ENCODE measurements at places on chromosomes 1 and 21.
A peak's percentile ranks its signal among the peaks of the same experiment; 100 is the strongest.

DNA sequence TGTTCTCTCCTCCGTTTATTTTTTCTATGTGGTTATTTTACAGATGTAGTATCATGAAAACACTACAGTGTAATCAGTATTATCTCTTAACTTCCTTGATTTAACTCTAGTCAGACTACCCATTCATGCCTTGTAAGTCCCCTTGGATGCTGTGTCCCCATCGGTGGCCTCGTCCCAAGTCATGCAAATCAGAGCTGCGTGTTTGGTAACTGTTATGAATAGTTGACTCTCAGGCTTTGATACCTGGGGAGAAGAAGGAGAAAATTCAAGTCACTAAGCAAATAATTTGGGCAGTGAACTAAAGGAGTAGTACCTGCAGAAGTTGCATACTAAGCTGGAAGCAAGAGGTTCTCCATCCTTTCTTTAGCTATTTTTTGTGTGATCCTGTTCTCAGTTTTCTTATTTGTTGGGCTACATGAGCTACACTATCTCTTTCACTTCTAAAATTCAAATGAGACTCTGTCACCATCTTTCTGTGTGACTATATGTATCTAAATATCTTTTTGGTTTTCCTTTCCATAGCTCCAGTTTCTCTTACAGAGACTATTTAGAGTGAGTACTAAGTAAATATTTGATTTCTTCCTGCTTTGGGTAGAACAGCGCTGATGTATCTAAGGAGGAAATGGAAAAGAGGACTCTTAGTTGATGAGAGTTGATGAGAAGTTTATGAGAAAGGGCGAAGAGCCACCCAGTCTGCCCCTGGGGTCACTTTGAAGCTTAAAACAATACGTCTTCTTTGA is 50.9 kb downstream of the VANGL2 start:
- no peak for DNase-seq

- no peak for DNase-seq
Observed at GRCh38 chr1:1035291-1035943, 15.5 kb downstream of the AGRN start.

DNA sequence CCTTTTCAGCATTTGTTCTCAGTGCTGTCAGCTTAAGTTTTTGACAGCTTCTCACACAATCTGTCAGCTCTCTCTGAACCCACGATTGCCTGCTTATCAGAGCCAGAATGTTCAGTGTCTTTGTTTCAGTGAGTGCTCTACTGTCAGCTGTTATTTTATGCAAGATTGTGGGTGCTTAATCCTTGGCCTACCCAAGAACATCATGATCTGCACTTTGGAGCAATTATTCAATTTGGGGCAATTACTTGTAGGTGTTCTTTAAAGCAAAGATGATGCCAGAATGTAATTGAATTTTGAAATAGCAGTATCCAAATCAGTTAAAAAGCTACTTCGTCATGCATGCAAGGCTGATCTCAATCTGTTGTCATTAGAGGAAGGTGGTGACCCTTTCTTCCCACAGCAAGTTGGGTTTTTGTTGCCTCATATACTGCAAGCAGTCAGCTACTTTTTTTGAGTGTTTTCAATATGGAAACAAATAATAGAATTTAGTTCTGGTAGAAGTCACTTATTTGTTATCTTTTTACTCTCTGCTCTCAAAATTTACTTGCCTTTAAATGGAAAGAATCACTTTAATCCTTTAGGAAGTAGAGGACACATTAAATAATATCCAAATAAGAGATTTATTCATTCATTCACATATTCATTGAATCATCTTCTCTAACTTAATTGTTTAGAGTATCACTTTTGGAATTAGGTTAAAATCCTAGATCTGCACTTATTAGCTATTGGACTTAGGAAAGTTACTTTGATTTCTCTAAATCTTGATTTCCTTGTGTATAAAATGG is 253.5 kb upstream of the CACYBP start:
- no peak for DNase-seq

DNA sequence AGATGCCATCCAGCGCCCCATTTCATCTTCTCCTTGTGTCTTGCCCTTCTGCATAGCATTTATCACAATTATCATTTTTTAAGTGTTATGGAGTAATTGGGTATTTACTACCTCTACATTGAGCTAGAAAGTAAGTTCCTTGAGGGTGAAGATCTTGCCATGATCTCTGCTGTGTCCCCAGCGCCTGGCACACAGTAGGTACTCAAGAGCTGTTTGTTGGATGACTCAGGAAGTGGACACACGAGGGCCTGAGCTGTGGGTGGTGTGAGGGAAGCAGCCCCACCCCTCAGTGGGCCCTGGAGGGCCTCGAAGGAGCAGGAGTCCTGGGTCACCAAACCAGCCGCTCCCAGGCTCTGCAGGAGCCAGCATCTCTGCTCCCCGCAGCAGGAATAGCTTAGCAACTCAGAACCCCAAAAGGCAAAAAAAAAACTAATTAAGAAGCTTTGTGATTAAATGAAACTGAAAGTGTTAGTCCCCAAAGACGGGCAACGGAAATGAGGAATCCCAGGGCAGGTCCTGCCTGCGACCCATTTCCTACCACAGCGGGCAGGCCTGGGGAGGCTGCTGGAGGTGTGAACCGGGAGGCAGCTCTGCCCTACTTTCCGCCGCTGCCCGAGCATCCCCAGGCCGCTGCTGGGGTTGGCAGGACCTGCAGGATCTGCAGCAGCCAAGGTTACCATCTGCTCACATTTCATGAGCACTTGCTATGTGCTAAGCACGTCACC is 87.7 kb downstream of the LACTBL1 start:
- no peak for DNase-seq

DNA sequence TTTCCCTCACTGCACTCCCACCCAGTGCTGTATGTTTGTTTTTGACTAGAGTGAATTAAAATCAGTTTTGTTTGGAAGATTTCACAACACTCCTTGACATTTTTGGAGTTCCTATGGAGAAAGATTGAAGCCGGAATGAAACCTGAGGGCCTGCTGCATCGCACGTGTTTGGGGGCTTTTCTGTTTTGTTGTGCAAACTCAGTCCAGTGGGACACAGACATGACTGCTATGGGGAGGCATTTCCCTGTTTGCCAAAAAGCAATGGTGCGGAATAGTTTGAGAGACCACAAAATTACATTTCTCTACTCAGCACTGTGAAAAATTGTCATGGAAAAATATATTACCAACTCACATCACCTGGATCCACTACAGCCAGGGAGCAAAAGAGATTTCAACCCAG is 43.8 kb upstream of the KCNE2 start:
- DNase-seq = no peak

GRCh38 chr21:36810443-36810842 is 111.5 kb downstream of the SIM2 start:
- no peak for DNase-seq

GRCh38 chr1:7046314-7046713 is 261.1 kb downstream of the CAMTA1 start:
- peak; percentile 76 for DNase-seq

DNA sequence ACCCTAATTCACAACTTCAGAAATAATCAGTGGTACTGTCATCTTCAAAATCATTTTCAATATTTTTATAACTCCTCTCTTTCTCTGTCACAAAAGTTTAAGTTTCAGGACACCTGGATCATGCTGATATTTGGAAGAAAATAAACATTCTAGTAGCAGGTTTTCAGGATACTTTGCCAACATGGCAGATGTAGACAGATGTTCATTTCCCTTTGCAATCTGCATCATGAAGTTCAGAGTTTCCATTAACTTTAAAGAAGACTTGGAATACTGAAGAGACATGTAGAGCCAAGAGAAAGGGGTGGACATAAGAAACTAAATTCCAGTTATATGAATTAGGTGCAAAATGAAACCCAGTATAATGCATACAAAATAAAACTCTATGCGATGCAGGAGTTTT is 218.1 kb downstream of the USH2A start:
- DNase-seq = no peak

DNA sequence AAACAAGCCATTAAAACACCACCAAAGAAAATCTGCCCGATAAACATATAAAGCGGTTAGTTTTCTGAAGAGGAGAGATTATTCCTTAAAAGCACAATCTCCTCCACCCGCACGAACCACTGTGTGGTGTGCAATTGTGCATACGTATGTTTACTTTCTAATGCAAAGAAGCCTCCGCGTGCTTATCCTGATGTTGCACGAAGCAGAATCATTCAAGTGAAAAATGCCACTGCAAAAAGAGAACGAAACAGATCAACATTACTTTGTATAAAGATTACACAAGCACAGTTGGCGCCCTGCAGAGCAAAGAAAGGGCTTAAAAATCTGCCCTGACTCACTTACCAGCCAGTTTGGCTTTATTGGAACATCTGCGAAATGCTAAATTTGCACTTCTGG is 166.8 kb downstream of the ZNF281 start:
- DNase-seq = no peak

- DNase-seq = no peak
Observed at GRCh38 chr21:33019885-33020557, 5.7 kb upstream of the OLIG2 start.

DNA sequence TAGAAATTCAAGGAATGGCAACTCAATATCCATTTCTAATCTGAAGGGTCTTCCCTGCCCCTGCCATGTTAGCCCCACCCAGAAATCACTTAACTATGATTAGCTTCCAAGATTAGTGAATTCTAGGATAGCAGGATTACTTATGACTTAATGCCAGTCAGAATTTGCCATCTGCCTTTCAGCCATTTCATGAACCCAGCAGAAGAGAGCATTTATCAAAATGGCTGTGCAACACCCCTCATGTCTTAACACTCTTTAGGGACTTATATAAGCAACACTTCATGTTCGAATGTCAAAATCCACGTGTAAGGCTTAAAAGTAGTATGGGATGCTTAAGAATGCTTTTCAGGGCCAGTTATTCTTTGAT is 288.5 kb downstream of the NFIA start:
- no peak for DNase-seq

- DNase-seq = no peak
Observed at GRCh38 chr1:233282582-233282886, 13.0 kb downstream of the PCNX2 start.

DNA sequence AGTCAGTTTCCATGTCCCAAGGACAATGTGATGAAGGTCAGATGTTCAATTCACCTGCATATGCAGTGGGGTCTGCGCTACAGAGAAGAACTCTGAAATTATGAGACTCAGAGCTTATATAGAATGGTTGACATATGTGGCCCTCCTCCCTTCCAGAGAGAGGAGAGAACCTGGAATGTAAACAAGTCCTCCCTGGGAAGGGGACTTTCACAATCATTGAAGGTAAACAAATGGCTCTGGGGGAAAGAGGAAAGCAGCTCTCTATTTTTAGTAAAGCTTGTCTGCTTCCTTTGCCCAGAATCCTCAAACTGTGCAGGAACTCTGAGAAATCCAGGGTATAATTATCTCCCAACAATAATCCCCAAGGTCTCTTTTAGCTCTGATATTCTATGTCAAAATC is 9.8 kb downstream of the OVGP1 start:
- DNase-seq = no peak

DNA sequence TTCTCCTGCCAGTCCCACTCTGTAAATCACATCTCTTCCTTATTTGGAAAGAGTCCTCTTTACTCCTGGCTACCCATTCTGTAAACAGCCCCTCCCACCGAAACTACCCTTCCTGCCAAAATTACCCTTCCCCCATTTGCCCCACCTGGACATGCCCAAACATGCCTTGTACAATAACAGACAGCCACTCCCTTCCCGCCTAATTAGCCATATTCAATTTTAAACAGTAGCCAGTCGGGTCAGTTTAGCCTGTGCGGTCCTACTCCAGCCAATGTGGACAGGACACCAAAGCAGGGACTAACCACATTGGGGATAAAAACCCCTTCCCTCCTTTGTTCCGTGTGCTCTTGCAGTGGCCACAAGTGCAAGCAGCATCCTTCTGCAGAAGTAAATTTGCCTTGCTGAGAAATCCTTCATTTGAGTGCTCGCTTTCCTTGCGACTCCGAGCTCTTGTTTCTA is 56.3 kb upstream of the MAP10 start:
- no peak for DNase-seq

DNA sequence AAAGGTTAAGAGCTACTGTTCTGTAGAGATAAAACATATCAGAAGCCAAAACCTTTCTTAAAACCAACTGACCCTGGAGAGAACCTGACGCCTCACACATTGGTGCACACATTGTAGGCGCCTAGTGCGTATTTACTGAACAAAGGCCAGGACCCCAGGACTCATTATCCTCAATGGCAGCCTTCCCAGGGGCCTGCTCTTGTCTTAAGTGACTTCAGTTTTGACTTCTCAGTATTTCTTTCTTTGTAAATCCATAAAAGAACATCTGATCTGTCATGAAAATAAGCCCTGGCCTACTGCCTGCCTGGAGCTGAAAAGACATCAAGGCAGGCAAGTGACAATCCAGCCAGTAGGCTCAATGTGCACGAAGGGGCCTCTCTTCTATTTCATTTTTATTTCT is 27.6 kb downstream of the ABCA4 start:
- no peak for DNase-seq

GRCh38 chr1:32509939-32510338 is 29.3 kb upstream of the ZBTB8A start:
- DNase-seq = no peak

DNA sequence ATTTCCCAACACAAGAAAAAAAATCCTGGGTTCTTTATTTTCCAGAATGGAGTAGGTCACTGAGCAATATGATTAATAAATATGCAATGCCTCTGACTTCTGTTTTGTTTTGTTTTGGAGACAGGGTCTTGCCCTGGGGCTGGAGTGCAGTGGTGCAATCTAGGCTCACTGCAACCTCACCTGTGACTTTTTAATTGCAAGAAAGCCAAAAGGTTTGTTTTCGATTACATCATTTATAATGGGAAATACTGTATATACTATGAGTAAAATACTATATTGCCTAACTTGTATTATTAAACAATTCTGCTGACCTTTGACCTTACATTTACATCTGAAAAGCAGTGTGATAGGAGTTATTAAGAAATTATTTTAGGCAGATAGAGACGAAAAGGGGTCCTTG is 11.6 kb upstream of the CD46 start:
- no peak for DNase-seq

GRCh38 chr1:30895944-30896660 is 12.5 kb downstream of the SDC3 start:
- DNase-seq = no peak

GRCh38 chr1:52825868-52826267 is 16.7 kb upstream of the ZYG11A start:
- DNase-seq = no peak

DNA sequence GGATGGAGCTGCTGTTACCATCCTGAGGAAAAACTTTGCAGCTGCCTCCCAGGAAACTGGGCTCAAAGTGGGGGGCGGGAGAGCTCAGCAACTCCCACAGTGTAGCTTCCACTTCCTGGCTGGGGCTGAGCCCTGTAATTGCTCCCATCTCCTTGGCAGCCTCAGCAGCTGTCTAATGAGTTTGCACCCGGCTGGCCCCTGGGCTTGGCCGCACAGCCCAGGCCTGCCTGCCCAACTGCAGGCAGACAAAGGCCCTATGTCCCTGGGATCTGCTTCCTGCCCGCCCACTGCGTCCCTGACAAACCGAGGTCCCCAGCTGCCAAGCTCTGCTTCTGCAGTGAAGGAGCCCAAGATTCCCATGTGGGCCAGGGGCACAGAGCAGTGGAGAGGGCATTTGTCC is 30.1 kb downstream of the EDN2 start:
- DNase-seq = no peak

Data from left kidney (tissue), 8 donors.